A549 (cell line): ENCODE measurements at places on chromosomes 7 and 10. TPM values are rescaled to one million over a fixed set of nuclear protein-coding genes. Genes with fewer than 3 reads are reported as not detected.
A peak's percentile ranks its signal among the peaks of the same experiment; 100 is the strongest.

DNA sequence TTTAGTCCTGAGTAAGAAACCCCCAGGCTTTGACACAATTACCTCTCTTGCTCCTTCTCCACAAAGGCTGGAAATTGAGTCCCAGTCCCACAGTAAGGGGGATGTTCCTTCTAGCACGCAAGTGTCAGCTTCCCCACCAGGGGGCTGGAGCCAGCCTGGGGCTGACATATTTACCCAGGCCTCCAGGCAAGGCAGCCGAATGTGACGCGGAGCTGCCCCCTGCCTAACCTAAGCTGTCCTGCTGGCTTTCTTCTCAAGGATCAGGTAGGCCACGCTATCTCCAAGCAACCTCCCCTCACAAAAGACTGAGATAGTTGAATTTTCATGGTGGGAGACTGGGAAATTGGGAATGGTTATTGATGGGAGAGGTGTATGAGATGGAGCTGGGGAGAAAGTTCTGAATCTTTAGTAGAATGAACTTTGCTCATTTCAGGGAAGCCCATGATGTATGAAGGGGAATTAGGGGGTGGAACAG lies 19.2 kb upstream of the BMPER start:
- peak; percentile 43 for DNase-seq

GRCh38 chr7:6198689-6199595 lies 73.5 kb downstream of the CYTH3 start:
- no peak for DNase-seq

- no peak for DNase-seq
These were observed 26.4 kb downstream of the ZCCHC24 start for GRCh38 chr10:79418886-79419595.

DNA sequence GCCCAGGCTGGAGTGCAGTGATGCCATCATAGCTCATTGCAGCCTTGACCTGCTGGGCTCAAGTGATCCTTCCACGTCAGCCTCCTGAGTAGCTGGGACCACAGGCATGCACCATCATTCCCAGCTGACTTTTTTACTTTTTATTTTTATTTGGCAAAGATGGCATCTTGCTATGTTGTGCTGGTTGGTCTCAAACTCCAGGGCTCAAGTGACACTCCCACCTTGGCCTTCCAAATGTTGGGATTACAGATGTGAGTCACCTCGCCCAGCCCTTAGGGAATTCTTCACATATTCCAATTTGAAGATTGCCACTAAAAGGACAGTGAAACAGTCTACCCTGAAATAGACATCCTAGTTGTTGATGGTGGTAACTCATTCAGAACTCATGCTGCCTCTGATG lies 27.7 kb downstream of the SUGCT start:
- DNase-seq = no peak

DNA sequence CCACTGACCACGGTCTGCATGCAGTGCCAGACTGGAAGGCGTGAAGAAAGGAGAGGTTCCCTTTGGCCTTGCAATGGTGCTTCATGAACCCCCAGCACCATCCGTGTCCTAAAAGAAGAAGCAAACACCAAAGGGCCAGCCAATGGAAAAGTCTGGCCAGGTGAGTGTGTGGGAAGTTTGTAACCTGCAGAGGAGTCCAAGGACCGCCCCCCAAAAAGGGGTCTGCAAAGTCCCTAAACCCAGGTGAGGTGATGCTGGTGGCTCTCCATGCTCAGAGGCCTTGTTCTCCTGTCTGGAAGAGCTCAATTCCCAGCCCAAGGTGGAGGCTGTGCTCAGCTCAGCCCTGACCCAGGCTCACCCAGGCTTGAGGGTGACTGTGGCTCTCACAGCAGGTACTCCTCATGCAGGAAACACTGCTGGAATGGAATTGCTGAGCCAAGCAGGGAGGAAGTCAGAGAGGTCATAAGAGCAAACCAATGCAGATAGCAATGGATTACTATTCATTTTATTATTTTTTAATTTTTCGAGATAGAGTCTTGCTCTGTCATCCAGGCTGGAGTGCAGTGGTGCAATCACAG lies 52.4 kb upstream of the NANOS1 start:
- DNase-seq = no peak

DNA sequence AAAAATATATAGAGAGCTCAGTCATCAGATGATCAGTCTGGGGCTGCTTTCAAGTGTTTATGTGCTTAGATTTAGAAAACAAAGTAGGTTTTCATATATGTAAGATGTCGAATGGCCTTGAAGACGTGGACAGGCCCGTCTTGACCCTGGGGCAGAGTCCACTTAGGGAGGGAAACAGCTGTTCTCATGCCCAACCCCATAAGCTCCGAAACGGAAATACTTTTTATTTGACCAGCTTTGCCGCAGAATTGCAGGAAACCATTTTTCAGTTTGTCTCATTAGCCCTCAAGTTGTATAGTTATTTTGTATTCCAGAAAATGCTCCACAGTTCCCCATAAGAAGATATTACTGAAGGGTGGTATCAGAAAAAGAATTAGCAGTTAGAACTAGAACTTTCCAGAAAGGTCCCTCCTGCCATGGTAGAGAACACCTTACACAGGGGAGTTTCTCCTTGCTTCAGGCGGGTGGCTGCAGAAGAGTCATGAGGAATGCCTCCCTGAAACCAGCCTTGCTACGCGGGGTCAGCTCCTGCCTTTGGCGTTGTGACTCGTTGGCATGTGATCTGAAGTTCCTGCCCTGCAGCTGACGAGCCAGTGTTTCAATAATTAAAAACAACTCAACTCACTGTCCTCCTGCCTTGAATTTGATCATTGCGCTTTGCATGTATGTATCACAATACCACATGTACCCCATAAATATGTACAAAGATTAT lies 192.7 kb downstream of the CELF2 start:
- DNase-seq = no peak

DNA sequence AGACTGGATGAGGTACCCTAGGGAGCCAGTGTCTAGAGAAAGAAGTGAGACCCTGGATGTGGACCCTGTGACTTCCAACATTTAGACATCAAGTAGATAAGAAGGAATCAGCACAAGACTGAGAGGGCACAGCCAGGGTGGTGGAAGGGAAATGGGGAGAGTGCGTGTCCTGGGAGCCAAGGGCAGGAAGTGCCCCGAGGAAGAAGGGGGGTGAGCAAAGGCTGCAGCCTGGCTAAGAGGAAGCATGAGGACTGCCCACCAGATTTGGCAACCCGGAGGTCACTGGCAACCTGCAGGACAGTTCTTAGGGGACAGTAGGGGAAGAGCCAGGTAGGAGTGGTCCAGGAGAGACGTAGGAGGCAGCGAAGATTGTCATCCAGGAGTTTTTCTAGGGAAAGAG lies 14.8 kb downstream of the COL13A1 start:
- DNase-seq = no peak

DNA sequence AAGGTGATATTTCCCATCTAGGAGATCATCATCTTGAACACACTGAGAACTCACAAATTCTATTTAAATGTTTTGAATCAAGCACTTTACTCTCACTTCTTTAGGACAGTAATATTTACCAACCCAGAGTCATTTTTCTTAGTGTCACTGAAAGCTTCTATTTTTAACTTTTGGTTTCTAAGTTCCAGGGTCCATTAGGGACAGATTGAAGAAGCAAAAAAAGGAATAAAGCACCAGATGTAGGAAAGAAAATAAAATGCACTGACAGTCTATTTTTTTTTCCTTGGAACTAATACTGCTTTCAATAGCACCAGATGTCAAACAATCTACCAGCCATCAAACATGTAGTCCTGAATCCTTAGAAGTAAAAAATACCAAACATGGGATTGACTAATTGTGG lies 526.7 kb upstream of the LRRN3 start:
- no peak for DNase-seq

DNA sequence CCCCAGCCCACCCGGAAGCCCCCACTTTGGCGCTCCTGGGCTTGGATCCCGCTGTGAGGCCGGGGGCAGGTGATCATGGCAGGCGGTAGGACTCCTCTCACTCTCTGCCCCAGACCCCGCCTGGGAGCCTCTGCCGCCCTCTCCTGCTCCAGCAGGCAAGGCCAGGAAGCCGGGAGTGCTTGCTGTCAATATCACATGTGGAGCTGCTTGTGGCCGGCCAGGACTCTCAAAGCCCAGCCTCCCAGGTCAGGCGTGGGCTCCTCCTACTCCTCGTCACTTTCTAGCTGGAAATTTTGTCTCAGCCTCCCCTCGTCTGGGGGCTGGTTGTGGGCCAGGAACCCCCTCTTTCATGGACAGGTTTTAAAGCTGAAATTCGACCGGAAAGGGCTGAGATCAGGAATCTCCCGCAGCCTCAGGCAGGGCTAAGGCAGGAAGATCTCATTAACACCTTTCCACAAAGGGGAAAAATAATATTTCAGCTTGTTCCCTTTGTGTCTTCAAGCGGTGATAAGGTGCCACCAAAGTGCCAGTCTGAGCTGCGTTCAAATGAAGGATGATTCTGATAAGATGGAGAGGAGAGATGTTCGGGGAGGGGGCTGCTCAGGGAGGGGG lies 273.6 kb upstream of the PODXL start:
- DNase-seq = no peak

- no peak for DNase-seq
These were observed 261.5 kb upstream of the SORCS1 start for GRCh38 chr10:107425931-107426553.

DNA sequence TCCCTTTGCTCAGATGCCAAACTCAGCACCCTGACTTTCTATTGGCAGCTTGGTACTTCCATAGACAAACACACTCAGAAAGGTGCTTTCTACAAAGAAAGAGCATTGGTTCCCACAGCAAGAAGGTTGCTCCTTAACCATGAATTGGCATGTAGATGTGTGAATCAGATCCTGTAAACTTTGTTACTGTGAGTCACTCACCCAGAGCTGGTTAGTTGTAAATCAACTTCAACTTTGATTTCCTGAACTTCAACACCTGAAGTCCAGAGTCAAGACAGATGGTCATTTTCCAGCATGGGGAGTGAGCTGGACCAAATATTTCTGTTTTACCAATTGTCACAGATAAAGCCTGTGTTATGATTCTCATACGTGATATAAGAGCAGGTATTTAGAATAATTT lies 797.2 kb downstream of the TNS3 start:
- no peak for DNase-seq

Gene POLR2J2
- polyA plus RNA-seq = 0.19 to 0.53 TPM (median 0.43 TPM) in 3 replicates

DNA sequence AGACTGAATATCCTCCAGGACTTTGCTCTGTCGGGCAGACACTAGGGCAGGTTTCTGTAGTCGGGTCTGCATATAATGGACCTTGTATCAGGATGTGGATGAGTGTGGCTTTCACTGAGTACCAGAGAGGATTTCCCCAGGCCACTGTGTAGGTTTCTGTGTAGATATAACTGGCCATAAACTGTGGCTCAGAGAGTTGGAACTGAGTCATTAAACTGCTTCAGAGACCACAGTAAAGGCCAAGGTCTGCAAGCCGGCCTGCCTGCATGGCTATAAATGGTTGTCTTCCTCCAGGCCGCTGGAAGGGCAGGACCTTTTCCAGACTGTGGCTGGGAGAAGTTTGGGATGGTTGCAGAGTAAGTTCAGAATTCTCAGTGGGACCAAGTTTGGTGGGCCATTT lies 16.9 kb downstream of the ZNF92 start:
- no peak for DNase-seq

Gene ZDHHC6
- 37.2 to 40.4 TPM (median 38.2 TPM) in 3 replicates for polyA plus RNA-seq

DNA sequence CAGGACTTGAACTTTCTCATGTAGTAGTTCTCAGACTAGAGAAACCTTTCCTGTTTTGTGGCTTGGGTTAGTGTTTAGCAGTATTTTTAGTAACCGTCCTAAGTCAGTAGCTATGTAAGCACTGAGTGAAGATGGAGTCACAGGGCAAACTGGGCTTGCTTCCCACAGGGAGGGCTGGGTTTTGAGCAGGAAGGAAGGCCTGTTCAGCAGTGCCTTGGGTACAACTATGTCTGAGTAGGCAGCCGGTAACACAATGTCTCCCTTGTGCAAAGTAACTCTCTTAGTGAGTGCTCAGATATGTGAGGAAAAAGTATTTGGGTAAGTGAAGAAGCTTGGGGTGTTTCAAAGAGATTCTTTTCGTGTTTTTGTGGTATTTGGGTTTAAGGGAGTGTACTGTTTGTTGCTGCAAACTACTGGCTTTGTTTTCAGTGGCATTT lies 96.4 kb downstream of the CCSER2 start:
- peak; percentile 71 for DNase-seq

DNA sequence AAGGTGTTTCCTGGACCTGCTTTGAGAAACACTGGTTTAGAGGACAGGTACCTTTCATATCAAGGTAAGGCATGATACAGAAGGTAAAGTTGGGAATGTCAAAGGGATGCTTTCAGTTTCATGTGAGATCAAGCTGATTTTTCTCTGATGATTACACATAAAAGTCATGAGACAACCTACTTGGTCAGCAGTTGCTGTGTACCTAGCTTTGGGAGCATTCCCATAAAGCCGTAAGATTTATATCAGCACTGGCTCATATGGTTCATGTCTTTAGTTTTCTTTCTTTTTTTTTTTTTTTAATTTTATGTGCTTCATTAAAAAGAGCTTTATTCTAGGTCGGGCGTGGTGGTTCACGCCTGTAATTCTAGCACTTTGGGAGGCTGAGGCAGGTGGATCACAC lies 265.3 kb upstream of the LRGUK start:
- DNase-seq = no peak

Gene SCIN
- 0.05 to 0.12 TPM (median 0.05 TPM) in 3 replicates for polyA plus RNA-seq

- DNase-seq = no peak
These were observed 99.9 kb downstream of the LRRN3 start for GRCh38 chr7:111190804-111191203.

- no peak for DNase-seq
These were observed 66.5 kb downstream of the CDK6 start for GRCh38 chr7:92769844-92770243.

Gene POU6F2
- not detected in 3 replicates for polyA plus RNA-seq

DNA sequence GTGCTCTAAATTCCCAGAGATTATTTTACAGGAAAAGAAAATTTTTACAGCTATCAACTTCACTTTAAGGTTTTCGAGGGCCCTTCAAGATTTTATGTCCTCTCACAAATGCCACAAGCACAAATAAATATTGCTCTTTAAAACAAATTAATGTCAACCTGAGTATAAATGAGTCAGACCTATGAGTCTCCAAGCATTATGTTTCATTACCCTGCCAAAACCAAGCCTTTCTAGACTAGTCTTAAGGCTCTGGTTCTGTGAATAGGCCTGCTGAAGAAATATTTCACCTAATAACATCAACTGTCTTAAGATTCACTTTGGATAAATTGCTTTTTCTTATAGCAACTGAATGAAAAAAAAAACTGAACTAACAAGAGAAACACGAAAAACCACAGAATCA lies 153.0 kb downstream of the PDE1C start:
- no peak for DNase-seq

GRCh38 chr10:84194424-84195043 lies at the start of gene CDHR1:
Gene CDHR1, plus strand, starts transcription at chr10:84194537. Its CDS starts 224 bp downstream, at chr10:84194761.
- DNase-seq = peak; percentile 25

DNA sequence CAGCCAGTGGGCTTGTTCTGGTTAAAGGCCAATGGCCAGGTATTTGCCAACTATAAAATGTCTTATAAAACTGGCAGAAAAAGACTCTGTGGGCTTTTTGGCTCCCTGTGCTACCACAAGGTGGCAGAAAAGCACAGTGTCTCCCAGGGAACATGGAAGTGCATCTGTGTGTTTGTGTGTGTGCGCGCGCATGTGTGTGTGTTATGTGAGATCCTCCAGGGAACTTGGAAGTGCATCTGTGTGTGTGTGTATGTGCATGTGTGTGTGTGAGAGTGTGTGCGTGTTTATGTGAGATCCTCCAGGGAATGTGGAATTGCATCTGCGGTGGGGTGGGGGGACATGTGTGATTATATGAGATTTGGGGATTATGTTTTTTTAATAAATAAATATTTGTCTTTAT lies 30.2 kb upstream of the ABI1 start:
- peak; percentile 78 for DNase-seq
